ENCODE measurements at places on chromosomes 6 and 20.

DNA sequence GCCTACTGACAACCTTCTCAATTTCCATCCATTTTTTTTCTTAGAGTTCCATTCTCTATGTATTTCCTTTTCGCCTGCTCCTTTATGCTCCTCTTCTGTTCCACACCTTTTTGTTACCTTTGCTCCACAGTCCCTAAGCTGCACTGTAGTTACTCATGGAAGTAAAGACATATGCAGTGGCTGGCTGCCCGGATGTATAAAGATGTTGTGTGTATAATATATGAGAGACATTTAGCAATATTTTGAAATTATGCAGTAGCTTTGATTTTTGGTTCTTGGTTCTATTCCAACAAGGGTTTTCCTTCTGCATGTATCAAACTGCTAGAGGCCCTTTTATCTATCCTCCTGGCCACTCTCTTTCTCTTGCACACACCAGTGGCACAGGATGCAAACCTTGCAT is 234.9 kb downstream of the DOK5 start:
- DNase-seq: no peak

GRCh38 chr6:135535989-135536414 is 38.5 kb upstream of the AHI1 start:
- DNase-seq: peak; percentile 94

DNA sequence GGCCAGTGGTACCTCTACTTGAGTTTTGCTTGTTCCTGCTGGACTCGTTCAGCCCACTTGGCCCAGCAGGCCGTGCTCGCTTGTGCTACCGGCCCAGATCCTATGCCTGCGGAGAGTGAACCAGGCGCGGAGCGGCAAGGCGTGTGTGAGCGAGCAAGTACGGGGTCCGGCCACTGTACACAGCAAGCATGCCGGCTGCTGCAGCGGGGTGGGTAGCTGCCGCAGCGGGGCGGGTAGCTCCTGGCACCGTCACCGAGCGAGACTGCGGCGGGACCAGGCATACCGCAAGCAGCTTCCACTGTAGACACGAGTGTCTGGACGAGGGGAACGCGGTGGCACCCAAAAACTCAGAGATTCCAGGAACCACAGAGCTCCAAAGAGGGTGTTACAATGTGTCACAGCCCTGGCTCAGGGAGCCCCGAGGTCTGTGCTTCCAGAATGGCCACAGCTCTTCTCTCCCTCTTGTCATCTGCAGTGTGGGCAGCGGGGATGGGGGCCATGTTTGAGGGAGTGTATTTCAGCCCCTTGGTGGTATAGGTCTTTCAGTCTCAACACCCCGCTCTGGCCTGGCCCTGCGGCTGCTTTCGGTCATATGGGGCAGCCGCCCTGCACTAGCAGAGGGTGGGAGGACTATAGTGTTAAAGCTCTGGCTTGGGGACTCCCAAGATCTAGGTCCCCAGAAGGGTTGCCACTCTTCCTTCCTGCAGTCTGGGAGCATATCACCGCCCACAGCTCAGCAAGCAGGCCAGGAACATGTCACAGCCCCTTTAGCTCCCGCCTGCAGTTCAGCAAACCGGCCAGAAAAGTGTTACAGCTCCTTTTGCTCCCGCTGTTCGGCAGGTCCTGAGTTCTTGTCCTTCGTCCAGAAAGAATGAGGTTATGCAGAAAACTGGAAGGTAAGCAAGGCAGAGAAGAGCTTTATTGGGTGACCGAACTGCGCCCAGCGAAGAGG is 6.1 kb upstream of the RWDD1 start:
- no peak for DNase-seq

- DNase-seq: no peak
Measured at GRCh38 chr6:28449056-28449455, 5.8 kb upstream of the ZSCAN23 start.

DNA sequence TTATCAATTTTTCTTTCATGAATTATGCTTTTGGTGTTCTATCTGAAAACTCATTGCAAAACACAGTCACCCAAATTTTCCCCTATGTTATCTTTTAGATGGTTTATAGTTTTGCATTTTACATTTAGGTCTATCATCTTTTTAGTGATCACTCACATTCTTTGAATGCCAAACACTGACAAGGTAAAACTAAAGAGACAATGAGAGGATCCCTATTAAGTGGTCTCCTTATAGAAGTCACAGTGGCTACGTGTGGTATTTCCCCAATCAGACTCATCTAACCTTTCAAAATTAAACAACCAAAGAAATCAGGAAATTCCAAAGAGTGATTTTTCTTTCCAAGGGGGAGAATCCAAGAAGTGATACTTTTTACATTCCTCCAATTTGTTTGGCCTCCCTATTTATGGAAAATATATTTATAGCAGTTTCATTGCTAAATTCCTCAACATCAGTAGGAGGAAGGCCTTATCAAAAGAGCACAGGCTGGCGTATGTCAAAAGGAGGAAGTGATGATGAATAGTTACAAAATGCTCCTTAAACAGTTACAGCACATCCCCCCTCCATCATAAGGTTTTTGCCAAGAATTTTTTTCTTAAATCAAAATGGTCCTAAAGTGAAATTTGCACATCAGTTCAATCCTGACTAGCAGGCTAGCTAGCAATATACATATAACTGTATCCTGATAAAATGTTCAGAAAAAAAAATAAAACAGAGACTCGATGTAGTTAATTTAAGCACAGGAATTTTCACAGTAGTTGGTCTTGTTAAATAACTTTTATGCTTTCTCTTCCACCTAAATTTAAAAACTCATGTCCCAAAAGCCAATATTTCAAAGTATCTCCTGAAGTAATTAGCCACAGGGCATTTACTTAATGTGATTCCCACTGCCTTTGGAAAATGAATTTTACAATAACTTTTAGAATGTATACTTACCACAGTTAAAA is 76.2 kb upstream of the IPCEF1 start:
- peak; percentile 4 for DNase-seq

DNA sequence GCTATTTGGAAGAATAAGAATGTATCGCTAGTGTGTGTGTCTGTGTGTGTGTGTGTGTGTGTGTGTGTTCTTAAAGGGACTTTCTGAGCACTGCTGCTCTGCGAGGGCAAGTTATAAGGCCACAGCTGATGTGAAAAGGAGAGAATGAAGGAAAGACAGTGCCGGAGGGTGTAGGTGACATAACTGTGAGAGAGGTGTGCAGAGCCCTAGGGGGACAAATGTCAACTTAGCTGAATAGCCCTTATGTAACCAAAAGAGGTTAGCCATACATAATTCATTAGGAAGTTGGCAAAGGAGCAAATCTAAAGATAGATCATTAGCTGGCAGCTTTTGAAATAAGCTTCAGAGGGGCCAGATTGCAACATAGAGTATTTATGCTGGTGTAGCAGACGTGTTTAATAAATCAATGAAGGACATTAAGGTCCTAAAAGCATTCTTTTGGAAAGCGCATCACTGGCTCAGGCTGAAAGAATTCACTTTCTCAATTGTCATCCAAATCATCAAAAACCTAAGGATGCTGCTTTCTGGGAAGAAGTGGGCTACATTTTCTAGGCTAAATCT is 81.0 kb downstream of the NDUFAF5 start:
- peak; percentile 82 for DNase-seq

DNA sequence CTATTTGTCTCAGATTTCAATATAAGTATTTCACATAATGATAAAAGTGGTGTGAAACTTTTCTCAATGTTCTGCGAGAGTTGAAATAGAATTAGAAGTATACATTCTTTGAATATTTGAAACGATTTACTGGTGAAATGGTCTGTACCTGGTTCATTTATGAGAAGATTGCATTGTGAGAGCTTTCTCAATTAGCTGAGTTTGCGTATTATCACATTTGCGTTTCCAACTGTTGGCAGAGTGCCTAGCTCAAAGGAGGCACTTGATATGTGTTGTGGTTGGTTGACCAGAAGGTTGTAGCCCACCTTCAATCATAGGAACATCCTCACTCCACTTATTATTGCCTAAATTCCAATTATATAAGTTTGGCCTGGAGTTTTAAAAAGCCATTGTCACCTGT is 58.8 kb upstream of the EXOC2 start:
- no peak for DNase-seq

- peak; percentile 47 for DNase-seq
Measured at GRCh38 chr6:34638834-34639736, 57.5 kb downstream of the ILRUN start.

DNA sequence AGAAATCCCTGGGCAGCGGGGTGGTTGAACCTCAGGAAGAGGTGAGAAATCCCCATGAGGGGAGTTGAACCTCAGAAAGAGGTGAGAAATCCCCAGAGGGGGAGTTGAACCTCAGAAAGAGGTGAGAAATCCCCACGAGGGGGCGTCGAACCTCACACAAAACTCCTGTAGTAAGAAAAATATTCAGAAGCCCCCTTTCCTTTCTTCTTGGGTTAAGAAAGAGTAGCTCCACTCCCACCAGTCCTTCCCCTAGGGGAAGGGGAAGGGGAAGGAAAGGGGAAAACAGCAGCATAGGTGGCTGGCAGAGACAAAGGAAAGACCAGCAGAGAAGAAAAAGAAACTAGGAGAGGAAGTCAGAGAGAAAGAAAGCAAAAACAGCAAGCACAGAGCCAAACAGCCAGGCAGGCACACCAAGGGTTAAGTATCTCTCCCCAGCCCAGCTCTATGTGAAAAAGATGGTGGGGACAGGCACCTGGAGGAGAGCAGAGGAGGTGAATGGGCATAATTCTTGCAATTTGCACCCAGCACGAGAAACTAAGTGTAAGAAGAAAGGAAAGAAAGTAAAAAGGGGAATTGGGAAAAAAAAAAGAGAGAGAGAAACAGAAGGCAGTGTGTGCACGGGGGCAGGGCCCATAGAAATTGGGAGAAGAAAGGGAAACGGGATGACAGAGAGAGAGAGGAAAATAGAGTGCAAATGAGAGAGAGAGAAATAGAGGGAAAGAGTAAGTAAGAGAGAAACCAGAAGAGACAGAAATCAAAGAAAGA is 88.2 kb downstream of the PLG start:
- peak; percentile 7 for DNase-seq

DNA sequence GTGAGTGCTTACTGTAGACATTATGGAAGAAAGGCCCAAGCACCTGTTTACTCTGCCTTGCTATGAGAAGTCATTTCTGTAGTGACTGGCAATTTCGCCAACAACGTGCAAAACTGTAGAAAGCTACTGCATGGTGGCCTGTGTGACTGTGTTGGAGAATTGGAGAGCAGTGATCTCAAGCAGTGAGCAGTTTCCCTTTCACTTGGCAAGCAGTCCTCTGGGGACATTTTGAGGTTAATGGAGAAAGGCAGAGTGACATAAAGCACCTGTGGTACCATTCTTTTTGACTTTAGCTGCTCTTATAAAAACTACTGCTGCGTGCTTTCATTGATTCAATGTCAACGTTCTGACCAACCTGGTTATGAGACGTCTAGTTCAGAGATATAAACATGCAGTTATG is 382.6 kb upstream of the JAG1 start:
- DNase-seq: no peak

DNA sequence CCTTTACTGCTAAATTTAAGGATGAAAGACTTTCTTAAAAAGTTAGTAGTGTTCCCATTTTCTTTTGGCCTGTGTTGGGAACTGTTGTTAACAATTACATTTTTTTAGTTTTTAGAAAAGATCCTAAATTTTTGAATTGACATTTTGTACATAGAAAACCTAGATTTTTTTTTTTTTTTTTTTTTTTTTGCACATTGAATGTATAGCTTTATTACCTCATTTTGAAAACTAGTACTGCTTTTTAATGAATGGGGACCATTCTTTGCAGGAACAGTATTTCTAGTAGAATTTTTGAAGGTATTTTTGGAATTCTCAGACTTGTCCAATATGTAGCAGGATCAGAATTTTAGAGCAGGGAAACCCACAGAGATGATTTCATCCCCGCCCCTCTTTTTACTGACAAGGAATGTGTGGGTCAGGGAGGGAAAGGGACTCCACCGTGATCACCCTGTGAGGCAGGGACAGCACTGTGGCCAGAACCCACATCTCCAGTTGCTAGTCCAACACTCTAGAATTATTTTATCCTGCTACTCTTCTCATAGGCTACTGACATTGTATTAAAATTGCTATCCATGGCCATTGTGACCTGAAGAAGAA is 154.4 kb upstream of the SUPT3H start:
- DNase-seq: no peak

- no peak for DNase-seq
Measured at GRCh38 chr6:95185874-95186273, 391.5 kb upstream of the MANEA start.

- DNase-seq: peak; percentile 3
Measured at GRCh38 chr6:49151461-49151860, 311.6 kb downstream of the MMUT start.

- no peak for DNase-seq
Measured at GRCh38 chr6:11631008-11631407, 93.5 kb downstream of the TMEM170B start.

DNA sequence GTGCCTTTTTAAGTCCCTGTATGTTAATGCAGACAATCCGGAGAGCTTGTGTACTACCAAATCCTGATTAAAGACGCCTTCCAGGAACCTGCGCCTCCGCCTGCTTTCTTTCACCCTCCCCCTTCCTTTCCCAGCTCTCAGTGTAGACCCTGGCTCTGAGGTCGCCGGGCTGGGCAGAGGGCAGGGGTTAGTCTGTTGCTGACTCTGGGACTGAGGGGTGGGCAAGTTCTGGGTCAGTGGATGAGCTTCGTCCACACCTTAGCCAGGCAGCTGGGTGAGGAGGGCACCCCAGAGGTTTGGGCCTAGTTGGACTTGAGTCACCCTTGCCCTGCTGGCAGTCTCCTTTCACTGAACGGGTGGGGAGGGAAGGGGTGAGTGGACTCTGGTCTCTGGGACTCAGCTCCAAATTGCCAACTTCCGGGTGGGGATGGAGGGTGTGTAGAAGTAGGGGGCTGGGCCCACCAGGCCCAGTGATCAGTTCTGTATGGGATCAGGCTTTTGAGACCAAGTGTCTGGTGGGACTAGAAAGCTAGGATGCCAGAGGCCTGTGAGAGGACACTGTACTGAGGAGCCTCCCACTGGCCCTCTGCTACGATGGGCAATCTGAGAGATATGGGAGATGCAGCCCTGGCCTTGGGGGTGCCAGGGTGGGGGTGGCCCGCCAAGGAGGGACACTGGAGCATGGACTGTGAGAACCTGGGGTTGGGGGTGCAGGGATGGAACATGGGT is 21.3 kb upstream of the SLC22A7 start:
- no peak for DNase-seq
